Stimulated activated CD8-positive, alpha-beta memory T cell treated with anti-CD3 and anti-CD28 coated beads, Interleukin-7, amount 100 ng/mL, for 24 hours (primary cell): ENCODE measurements at places on chromosomes 2 and 18.

DNA sequence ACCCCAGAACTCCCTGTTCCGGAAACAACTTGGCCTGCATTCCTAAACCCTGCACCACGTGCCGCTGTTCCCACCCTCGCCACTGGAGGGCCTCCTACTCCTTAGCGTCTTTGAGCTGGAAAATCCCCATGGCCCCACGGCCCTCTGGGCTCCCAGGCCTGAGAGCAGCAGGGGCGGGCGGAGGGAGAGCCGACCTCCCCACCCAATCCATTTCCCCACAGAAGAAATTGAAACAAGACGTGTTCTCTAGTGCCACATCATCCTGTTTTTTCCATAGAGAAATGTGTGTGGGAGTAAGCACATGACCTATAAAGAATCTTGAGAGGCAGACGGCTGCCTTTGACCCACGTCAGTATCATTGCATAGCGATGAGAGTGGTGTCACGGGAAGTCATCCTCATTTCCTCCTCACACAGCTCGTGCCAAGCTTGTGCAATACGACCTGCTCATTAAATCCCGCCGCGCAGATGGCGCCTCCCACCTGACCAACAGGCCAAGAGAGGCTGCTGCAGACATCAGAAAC lies 79.2 kb downstream of the LAMA1 start:
- DNase-seq = no peak

GRCh38 chr2:239881561-239882320 lies 143.4 kb downstream of the NDUFA10 start:
- no peak for DNase-seq

GRCh38 chr2:181782660-181783059 lies 102.3 kb upstream of the NEUROD1 start:
- DNase-seq = no peak

- no peak for DNase-seq
These were observed 13.5 kb downstream of the CCDC121 start for GRCh38 chr2:27615316-27615715.
